ENCODE measurements at places on chromosomes 7 and 10. TPM values are rescaled to one million over a fixed set of nuclear protein-coding genes. Genes with fewer than 3 reads are reported as not detected.

Gene AGMO
- not detected for total RNA-seq

Gene MUC12
- not detected for total RNA-seq

DNA sequence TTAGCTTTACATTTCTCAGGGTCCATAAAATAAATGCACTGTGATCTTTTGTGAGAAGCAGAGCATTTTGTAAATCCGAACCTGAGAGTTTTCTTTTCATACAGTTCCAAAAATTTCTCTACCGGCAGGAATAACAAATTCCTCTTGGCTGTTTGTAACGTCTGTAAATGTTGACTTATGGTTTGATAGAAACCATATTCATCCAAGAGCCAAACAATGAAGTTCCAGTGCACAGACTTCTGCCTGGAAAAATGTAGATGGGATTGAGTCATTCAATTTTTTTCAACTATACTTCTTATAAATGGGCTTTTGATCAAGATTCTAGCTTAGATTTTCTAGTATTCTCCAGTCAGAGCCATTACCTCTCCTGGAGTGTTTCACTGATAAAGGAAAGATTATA lies 530.6 kb downstream of the TFEC start:
- no peak for DNase-seq

GRCh38 chr10:89419548-89419947 lies 5.2 kb downstream of the IFIT5 start:
- no peak for DNase-seq

- no peak for DNase-seq
These were observed 276.9 kb upstream of the KLF14 start for GRCh38 chr7:131010717-131011431.
